ENCODE measurements at places on chromosomes 7 and 10.
A peak's percentile ranks its signal among the peaks of the same experiment; 100 is the strongest.

- DNase-seq: no peak
Measured at GRCh38 chr10:36391405-36391804, 734.0 kb upstream of the ANKRD30A start.

GRCh38 chr10:3631701-3632330, 153.2 kb downstream of the KLF6 start:
- no peak for DNase-seq

GRCh38 chr7:139743267-139743966, 34.4 kb downstream of the HIPK2 start:
- no peak for DNase-seq

DNA sequence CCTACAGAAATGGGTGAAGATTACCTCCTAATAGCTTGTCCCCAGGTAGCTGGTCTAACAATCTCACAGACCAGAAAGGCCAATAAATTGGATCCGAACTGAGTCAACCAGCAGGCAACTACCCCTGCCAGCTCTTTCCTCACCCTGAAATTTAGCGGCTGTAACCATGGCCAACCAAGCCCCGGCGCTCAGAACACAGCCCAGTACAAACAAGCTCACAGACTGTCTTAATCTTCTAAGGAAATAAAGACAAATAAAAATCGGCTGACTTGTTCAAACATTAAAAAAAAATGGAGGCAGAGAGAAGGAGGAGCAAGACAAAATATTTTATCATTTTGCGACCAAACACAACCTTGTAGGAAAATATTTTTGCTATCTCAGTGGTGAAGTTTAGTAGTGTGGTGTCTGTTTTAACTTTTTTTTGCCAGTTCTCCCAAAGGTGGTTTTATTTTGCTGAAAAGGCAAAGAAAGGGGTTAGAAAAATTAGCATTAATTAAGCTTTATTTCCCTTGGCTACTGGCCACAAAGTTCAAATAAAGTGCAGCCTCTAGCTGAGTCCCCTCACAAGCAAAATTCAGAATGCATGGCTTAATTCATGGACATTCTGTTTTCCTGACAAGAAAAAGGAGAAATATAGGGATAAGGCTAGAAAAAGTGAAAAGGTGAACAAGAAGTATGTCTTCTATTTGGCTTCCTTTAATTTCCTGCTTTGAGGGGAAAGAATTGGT, 313.0 kb upstream of the NPVF start:
- no peak for DNase-seq

- peak; percentile 48 for DNase-seq
Measured at GRCh38 chr7:77239471-77239870, 39.9 kb upstream of the FGL2 start.

GRCh38 chr7:137967143-137968018, 34.5 kb downstream of the CREB3L2 start:
- no peak for DNase-seq

- DNase-seq: no peak
Measured at GRCh38 chr7:114957444-114957843, 35.5 kb downstream of the MDFIC start.

- no peak for DNase-seq
Measured at GRCh38 chr10:117631276-117632145, 89.0 kb downstream of the EMX2 start.

- no peak for DNase-seq
Measured at GRCh38 chr10:64829888-64830412, 1308.7 kb downstream of the REEP3 start.

GRCh38 chr10:123133541-123134342, 2.0 kb upstream of the HMX3 start:
- no peak for DNase-seq

DNA sequence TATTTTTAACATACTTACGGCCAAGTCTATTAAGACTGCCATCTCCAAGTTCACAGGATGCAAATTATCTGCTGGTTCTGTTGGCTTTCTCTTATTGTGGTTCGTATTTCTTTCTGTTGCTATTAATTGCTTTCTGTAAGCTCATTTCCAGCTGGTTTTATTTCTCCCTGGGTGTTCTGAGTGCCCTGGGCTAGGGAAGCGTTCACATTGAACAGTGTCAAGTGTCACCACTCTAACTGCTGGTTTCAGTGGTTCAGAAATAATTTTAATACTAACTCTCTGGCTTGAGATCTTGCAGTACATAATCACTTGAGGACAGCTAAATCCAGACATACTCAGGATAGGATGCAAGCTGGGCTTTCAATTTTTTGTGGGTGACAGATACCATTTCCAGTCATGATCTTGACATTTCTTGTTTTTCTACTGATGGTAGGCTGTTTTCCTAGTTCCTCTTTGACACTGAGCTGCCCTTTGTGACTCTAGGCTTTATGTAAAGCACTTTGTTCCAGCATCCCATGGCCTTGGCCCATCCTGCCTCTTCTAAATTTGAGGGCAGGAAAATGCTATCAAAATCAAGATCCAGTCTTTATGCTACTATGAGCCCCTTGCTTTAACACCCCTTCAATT, 117.6 kb downstream of the SNX13 start:
- no peak for DNase-seq

- DNase-seq: no peak
Measured at GRCh38 chr7:2478399-2478785, 2.2 kb upstream of the GRIFIN start.

DNA sequence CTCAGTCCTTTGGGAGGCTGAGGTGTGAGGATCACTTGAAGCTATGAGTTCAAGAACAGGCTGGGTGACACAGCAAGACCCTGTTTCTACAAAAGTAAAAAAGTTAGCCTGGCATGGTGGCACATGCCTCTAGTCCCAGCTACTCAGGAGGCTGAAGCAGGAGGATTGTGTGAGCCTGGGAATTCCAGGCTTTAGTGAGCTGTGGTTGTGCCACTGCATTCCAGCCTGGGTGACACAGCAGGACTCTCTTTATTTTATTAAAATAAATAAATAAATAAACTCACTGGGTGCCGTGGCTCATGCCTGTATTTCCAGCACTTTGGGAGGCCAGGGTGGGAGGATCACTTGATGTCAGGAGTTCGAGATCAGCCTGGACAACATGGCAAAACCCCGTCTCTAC, 607.9 kb downstream of the CALN1 start:
- no peak for DNase-seq

GRCh38 chr10:126910798-126911197, 5.6 kb downstream of the DOCK1 start:
- no peak for DNase-seq

- DNase-seq: no peak
Measured at GRCh38 chr7:79714081-79714480, 260.6 kb upstream of the MAGI2 start.

DNA sequence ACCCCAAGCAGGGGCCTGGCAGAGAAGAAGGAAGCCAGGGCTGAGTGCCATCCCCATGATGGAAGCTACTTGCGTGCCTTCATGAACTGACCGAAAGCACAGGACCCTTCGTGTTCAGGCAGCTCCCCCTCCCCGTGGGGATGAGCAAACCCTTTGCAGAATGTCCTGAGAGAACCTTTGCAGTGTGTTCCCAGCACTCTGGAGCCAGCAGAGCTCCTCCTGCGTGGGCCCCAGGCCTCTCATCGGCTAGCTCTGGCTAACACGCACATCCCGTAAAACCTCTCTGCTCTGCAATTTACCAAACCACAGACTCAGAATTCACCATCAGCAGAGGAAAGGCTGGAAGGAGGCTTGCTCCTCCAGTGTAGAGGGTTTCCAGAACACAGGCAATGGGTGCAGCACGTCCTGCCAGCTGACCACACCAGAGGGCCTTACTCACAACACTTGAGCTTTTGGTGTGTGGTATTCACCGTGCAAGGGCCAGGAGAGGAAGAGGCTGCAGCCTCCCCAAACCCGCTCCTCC, 3.1 kb downstream of the SH3PXD2A start:
- no peak for DNase-seq

- peak; percentile 46 for DNase-seq
Measured at GRCh38 chr7:7257899-7258692, 75.8 kb downstream of the C1GALT1 start.

DNA sequence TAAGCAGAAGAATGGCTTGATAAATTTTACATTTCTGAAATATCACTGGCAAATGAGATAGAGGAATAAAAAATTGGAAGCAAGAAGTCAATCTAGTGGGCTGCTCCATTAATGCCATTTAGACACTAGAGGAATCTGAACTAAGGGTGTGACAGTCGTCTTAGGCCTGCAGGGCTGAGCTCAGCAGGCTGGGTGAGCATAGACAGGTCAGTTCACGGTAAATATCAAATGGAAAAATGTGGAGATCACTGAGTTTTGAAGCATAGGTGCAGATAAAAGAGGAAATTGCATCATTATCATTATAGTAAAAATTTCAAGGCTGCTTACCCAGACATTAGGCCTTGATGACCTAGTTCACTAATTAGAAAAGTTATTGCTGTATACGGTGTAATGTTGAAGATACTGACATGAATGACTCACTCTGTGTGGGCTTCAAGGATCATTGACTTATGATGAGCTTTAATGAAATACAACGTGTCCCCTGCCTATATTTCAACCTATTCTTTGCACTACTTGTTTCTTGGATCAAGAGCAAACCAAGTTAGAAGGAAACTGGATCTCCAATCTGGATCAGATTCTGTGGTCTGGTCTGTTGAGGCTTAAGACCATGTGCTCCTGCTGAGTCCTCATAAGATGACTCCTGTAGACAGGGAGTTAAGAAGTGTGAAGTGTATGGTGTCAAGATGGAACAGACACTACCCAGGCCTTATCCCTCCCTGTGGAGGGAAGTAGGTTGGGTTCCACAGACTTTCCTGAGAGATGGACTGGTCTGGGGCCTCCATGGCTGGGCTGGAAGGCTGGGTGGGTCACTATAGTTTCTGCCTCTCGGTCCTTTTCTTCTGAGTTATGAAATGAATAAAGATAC, 3.6 kb downstream of the OR2F2 start:
- no peak for DNase-seq

DNA sequence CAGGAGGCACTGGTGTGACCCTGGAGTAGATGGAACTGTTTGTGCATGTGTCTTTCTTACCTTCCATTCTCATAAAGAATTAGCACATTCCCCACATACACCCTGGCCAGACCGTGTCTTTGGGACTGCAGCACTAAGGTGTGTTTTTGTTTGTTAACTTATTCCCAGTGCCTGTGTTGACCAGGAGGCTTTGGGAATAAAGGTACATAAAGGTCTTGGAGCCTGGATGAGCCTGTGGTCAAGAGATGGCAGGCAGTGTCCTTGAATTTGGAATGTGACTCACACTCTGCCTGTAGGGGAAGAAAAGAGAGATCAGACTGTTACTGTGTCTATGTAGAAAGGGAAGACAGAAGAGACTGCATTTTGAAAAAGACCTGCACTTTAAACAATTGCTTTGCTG, 137.6 kb downstream of the LYZL1 start:
- no peak for DNase-seq

DNA sequence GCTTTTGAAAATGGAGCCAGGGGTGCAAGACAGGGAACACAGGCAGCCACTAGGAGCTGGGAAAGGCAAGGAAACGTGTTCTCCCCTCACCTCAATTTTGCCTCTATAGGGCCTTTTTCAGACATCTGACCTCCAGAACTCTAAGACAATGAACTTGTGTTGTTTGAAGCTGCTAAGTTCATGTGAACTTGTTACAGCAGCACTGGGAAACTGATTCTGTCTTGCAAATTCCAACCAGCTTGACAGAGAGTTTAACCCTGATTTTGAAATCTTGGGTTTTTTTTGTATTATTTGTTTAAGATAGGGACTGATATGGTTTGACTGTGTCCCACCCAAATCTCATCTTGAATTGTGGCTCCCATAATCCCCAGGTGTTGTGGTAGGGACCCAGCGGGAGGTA, 852.9 kb downstream of the LRMDA start:
- no peak for DNase-seq

DNA sequence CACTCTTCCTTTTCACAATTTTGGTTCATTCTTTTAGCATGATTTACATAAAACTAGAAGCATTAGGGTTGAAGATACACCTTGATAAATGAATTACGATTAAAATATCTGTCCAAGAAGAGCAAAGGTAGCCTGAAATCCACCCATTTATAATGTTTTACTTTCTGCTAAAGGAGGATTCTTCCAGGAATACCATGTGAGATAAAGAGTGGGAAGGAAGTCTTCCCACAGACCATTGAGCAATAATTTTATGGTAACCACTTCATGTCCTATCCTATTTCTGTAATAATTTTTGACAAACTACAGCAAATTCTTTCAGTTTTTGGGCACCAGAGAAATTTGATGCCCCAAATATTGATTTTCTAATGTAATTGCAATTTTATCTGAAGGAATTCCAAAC, 150.6 kb upstream of the STEAP4 start:
- no peak for DNase-seq

- no peak for DNase-seq
Measured at GRCh38 chr10:105042906-105043552, 401.9 kb downstream of the SORCS3 start.

DNA sequence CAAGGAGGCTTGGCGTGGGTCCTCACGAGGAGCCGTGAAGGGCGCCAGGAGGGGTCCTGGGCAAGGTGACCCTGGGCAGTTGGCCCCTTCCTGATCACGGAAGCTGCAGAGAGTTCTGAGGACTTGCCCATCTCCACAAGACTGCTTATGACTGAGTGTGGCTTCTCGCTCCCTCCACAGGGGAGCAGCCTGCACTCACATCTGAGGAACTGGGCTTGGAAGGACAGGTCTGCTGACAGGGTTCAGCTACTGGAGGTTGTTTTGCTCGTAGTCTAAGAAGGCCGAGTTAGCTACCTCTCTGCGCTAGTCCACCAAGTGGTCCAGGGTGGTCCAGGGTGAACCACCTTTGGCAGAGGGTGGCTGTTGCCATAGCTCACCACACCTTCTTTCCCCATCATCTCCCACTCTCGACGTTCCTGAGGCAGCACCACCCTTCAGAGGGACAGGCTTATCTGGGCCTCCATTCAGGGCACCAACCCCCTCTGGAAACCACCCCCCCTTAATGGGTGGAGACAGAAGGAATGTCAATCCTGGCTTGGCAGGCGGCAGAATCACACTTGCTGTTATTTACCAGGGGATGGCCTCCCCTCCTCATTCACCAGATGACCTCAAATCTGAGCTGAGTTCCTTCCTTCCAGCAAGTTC, 38.2 kb downstream of the FAM53B start:
- DNase-seq: no peak

GRCh38 chr10:13784067-13784466, 197.3 kb downstream of the PRPF18 start:
- peak; percentile 26 for DNase-seq

GRCh38 chr10:17607060-17607459, 10.1 kb downstream of the HACD1 start:
- no peak for DNase-seq

GRCh38 chr10:70982443-70982842, 94.1 kb upstream of the PCBD1 start:
- DNase-seq: no peak

DNA sequence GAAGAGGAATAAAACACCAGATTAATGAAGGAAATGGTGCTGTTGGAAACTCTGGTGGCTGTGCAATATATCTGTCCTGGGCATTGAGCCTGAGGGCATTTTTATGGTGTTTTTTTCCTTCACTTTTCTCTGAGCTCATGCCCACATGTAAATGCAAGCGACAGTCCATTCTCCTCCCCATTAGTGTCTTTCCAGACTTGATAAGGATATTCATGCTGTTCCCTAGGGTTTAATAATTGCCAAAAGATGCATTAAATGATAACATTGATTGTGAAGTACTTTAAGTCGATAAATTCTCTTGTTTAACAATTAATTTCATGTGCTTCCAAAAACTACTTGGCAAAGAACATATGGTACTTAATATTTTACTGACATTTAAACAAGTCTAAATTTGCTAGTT, 384.7 kb downstream of the MDFIC start:
- DNase-seq: no peak

GRCh38 chr7:102211590-102212550, 74.8 kb upstream of the SH2B2 start:
- DNase-seq: no peak

- DNase-seq: no peak
Measured at GRCh38 chr10:33556620-33557019, 222.2 kb upstream of the NRP1 start.

GRCh38 chr10:117476716-117477115, 65.8 kb upstream of the EMX2 start:
- no peak for DNase-seq
